ENCODE measurements at places on chromosomes 16 and 17.

- no peak for DNase-seq
Measured at GRCh38 chr17:64771980-64772844, 110.1 kb upstream of the SMURF2 start.

GRCh38 chr16:28193530-28194423 is 18.0 kb downstream of the XPO6 start:
- no peak for DNase-seq

- DNase-seq = no peak
Measured at GRCh38 chr17:76993651-76994050, 125.4 kb downstream of the MGAT5B start.

- no peak for DNase-seq
Measured at GRCh38 chr17:29575511-29576213, 7.2 kb downstream of the TP53I13 start.

DNA sequence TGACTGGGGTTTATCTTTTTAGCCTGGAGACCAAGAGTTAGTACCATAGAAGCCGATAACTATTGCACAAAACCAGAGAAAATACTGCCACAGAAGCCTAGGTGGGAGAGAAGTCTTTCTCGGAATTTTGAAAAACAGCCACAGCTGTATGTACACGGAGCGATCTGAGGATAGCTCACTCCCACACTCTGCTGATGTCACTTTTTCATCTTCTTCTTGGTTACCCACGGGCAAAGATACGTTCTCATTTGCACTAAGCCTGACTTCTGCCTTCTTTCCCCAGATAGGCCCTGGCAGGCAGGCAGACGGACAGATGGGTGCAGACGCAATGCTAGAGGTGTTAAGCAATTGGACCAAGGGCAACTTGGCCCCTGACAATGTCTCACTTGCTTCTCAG is 9.1 kb upstream of the CBX4 start:
- DNase-seq = no peak

DNA sequence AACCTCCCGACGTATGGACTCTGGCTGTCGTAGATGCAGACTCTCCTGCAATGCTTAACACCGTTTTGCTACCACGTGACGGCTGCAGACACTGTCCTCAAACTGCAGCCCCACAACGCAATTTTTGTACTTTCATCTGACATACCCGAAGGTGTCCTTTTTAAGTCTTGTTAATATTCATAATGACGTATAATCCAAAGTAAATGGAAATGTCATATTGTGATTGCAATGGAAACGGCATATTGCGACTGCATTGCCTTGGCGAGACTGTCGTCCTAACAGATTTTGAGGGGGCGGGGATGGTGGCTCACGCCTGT is 79.3 kb upstream of the TBC1D3K start:
- no peak for DNase-seq

GRCh38 chr16:30068750-30069610 is 3.4 kb downstream of the ALDOA start:
- DNase-seq = peak; percentile 34

DNA sequence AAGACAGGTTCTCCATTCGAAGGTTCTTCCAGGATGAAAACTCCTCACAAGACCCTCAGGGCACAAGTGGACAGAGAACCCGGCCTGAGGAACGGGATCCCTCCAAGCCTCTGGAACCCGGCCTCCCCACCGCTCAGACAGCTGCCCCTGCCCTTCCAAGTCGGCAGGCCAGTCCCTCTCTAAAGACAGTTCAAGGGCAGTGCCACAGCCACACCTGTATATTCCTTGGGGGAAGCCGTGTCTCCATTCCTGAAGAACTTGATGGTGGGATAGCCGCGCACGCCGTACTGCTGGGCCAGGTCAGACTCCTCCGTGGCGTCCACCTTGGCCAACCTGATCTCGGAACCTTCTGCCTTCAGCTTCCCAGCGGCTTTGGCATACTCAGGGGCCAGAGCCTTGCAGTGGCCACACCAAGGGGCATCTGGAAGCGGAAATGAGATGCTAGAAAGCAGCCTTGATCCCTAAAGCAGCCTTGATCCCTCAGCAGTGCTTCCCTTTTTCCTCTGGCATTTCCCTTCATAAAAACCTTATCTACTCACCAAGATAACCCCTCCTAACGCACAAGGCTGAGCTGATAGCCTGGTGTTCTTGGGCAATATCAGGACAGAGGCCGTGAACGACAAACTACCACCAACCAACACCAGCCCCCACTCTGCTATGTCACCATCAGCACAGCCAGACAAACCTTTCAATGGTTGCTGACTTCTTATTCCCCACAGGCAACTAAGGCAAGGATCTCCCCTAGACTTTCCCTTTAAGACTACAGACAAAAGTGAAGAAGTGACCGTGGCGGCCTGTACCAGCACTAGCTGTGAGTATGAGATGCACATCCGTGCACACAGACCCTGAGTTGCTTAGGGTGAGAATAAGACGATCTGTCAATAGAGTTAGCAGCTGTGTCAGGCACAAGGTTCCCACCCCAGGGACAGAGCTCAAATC is 1.1 kb downstream of the P4HB start:
- DNase-seq = no peak

DNA sequence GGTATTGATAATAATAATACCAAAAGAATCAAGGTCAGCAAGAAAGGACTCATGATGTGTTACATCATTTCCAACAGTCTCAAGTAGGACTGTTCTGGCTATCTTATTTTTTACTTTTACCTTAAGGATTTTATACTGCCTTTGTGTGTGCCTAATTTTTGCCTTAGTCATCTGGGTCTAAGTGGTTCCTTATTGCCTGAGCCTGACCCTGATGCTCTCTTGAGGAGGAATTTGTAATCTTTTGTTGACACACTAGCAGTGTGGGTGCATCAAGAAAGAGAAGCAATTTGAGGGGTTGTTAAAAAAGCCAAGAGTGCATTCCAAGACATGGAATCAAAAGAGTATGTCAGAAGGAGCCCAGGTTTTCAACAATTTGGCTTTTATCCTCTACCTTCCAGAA is 59.3 kb downstream of the TMEM100 start:
- no peak for DNase-seq

- no peak for DNase-seq
Measured at GRCh38 chr16:29126057-29126494, 141.2 kb downstream of the LAT start.

DNA sequence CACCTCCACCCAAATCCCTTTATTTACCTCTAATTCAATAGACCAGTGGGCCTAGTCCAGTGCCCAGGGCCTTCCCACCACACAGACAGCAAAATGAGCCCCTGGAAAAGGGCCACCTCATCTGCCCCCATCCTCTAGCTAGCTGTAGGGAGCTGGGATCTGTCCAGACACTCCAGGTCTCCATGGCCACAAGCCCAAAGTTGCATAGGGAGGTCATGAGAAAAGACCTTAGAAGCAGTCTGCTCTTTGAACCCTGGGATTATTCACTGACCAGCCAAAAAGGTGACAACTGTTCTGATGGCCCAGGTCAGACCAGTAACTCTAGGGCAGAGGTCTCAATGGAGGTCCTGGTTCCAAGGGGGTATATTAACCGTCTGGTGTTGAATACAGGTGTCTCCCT is 2.0 kb downstream of the CUEDC1 start:
- DNase-seq = no peak

- DNase-seq = no peak
Measured at GRCh38 chr16:14449334-14449733, 180.7 kb downstream of the PARN start.

DNA sequence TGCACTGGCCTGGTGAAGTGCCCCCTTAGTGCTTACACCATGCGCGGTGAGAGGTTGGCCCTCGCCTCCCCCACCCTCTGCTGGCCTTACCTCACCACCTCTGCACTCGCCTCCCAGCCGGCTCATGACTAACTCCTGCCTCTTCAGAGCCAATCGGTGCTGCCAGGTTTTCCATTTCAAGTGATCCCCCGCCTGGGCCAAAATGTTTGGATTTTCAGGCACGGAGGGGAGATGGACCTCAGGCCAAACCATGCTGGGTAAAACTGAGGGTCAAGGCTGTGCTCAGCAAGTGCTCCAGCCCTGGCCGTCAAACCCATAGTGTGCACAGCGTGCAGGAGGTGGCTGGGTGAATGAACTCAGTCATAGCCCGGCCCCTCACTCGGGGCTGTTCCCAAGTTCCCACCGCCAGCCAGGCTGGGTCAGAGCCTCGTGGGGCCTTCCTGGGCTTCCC is 175.4 kb downstream of the SEC14L1 start:
- DNase-seq = no peak

DNA sequence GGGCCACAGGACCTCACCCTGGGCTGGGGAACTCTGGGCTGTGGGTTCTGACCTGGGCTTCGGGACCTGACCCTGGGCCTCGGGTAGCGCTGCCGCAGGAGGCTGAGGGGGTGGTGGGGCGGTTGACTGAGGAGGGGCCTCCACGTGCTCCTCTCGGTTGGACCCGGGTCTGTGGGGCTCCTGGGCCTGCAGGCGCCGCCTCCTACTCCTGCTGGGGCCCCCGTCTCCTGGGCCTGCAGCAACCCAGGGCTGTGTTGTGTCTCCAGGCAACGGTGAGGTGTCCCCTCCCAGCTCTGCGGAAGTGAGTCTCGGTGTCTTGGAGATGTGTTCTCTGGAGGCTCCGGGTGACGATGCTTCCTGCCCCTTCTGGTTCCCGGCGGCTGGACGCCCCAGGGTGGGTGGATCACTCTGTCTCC is 41.5 kb upstream of the GNG13 start:
- DNase-seq = no peak

DNA sequence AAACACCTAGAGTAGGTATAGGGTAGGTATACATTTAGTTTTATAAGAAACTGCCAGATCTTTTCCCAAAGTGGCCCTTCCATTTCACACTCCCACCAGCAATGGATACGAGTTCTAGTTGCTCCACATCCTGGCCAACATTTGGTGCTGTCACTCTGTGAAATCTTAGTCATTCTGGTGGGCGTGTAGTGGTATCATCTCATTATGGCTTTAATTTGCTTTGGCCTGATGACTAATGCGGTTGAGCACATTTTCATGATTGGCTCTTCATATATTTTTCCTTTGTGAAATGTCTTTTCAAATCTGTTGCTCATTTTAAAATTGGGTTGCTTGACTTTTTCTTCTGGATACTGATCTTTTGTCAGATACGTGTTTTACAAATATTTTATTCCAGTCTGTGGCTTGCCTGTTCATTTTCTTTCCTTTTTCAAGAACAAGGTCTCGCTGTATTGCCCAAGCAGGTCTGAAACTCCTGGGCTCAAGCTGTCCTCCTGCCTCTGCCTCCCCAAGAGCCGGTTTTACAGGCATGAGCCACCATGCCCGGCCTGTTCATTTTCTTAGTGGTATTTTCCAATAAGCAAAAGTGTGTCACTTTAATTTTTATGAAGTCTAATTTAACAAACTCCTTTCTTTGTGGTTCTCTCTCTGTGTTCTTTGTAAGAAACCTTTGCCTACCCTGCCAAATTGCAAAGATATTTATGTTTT is 192.4 kb downstream of the SEC14L1 start:
- no peak for DNase-seq

GRCh38 chr16:87250431-87250960 is 66.7 kb downstream of the C16orf95 start:
- no peak for DNase-seq

- no peak for DNase-seq
Measured at GRCh38 chr17:16433514-16433913, 18.1 kb downstream of the TRPV2 start.

DNA sequence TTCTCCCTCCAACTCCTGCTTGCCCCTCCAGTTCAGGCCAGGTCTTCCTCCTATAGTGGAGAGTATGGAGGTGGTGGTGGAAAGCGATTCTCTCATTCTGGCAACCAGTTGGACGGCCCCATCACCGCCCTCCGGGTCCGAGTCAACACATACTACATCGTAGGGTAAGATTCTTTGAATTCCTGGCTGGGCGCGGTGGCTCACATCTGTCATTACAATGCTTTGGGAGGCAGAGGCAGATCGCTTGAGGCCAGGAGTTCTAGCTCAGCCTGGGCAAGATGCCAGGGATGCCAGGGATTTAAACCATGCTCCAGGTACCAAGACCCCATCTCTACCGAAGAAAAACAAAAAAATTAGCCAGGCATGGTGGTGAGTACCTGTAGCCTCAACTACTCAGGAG is 1.4 kb downstream of the ZG16 start:
- DNase-seq = no peak

- no peak for DNase-seq
Measured at GRCh38 chr17:68790931-68791330, 164.3 kb downstream of the ABCA8 start.

DNA sequence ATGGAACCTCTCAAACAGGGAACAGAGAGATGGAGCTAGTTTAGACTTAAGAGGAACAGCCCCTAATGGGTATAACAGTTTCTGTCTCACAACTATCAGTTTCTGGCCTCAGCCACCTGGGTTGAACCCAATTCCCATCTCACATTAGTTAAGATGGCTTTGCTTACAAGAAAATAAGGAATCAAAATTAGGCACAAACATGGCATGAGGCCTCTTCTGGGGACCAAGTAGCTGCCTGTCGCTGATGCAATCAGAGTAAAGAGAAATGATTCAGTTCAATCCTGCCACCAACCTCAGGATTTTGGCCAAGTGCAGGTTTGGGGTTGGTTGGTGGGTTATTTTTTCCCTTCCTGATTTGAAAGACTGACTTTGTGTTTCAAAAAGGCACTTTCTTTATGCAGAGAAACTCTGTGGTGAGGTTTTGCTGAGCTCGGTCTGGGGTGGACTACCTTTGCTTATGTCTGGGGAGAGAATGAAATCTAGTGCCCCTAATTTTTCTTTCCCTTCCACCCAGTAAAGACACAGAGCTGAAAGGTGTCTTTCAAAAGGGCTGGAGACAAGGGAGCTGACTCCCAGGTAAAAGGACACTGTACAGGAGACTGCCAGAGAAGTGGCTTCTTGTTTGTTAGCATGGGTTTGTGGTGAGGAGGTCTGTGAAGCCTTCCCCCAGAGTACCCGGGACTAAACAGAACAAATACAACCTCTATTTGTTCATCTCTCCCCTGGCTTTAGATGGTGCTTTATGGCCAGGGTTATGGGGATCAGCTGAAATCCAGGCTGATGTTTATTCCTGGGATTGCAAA is 44.8 kb upstream of the NFAT5 start:
- DNase-seq = no peak

GRCh38 chr17:31401456-31402254 is 10.2 kb downstream of the RAB11FIP4 start:
- no peak for DNase-seq

DNA sequence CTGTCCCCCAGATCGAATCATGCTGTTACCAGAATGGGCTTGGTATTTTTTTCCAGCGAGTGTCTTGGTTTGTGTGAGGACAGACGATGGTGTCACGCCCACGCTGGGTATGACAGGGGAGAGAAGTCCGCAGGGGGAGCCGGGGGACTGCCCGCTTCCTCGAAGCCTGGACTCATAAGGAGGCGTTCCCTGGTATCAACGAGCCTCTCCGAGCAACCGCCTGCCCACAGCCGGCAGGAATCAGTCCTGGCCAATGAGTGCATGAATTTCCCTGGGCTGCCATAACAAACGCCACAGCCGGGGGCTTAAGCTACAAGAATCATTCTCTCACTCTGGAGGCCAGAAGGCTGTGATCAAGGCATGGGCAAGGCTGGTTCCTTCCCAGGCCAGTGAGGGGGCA is 26.1 kb upstream of the JPH3 start:
- no peak for DNase-seq
